ENCODE measurements at places on chromosomes 7 and 10.

GRCh38 chr7:91550931-91551330, 286.7 kb downstream of the FZD1 start:
- DNase-seq: no peak

- DNase-seq: no peak
Measured at GRCh38 chr7:47044625-47045024, 537.3 kb downstream of the TNS3 start.

DNA sequence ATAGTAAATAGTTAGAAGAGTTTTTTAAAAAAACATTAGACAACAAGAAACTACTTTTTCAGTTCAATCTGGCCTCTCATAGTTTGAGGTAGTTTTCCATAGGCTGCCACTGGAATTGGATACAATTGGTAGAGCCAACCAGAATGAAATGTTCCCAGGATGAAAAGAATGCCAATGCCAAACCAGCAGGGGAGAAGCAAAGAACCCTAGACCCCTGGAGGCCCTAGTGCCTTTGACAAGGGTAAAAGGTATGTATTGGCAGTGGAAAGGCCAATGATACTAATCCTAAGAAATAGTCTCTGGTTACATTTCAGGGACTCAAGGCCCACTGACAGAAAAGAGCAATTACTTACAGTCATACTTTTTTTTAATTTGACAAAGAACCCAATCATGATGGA, 77.4 kb upstream of the SEM1 start:
- no peak for DNase-seq

DNA sequence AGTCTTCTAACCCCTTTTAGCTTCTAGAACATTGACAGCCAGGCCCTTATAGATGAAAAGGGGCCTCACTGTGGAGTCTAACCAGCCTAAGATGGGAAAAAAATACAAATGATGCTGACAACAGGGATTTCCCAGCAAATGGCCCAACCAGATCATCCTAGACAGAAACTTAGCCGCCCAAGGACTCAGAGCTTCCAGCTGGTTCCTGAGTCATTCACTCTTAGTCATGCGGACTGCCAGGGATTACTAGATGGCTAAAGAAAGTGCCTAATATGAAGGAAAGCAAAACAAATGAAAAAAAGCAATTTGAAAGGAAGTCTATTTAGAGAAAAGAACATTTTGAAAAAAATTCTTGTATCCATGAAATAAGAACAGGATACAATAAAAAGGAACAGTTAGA, 23.7 kb downstream of the TSPAN14 start:
- DNase-seq: no peak

DNA sequence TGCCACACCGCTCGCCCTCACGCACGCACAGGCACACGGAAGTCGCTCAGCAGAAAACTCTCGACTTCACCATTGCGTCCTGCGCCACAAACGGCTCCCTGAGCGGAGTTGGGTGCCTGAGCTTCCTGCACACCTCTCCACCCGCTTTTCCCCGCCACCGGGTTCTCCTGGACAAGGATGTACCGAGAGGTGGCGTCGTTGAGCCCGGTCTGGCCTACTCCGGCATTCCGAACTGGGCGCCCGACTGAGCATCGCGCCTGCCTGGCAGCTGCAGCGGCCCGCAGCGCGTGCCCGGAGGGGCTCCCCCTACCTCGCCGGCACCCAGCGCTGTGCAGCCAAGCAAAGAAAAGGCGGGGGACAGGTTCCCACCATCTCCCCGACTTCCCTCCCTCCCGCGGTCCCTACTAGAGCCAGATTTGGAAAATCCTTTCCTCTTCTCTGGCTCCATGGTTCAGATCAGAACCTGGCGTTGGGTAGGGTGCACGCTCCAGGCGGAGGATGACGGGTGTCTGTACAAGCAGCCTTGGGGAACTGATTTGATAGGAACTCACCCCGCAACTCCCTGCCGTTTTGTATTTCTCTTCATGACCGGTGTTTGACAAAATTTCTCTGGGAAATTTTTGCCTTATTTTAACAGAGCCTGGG, 1.7 kb downstream of the SORCS3 start:
- peak; percentile 51 for DNase-seq

DNA sequence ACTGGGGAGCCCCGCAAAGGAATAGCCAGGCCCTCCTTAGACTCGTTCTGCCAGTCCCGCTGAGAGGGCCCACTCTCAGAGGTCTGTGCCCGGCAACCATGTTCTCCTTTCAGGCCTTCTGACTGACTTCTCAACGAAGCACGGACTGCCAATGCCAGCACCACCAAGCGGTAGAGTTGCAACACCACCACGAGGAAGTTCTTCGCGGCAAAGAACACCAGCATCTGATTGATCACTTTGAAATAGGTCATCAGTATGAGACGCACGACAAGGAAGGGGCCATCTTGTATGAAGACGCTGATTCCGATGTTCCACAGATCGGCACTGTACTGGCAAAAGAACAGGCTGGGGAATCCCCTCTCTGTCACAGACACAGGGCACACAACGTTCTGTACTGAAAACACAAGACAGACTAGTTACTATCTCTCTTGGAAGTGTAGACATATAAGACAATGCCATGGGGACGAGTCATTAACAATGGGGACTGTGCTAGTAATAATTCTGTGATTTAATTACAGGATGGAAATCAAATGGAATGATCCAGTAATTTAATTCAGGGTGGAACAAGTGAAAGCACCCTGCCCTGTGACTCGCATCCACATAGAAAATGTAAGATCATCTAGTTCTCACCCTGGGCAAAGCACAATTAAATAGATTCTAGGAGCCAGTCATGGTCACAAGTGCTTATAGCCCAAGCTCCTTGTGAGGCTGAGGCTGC, 42.7 kb downstream of the TMEM26 start:
- DNase-seq: peak; percentile 35

DNA sequence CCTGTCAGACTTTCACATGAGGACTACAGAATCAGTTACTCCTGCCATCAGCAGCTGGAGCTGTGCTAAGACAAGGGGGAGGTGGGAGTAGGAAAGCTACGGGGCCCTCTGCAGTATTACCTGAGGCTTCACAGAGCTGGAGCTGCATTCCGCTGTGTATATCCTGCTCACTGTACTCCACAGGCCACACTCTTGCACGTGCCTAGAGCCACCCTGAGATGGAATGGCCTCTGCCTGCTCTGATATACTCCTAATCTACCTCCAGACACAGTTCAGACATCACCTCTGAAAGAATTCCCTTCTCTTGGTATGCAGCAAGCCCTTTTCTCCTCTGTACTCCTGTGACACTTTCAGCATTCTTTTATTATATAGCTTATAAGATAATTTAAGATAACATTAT, 34.8 kb downstream of the TRDMT1 start:
- no peak for DNase-seq

- peak; percentile 80 for DNase-seq
Measured at GRCh38 chr7:138008588-138009349, 6.9 kb upstream of the CREB3L2 start.

Measured in globus pallidus (tissue), 1 donor.